ENCODE measurements at places on chromosomes 5 and 9.
A peak's percentile ranks its signal among the peaks of the same experiment; 100 is the strongest.

DNA sequence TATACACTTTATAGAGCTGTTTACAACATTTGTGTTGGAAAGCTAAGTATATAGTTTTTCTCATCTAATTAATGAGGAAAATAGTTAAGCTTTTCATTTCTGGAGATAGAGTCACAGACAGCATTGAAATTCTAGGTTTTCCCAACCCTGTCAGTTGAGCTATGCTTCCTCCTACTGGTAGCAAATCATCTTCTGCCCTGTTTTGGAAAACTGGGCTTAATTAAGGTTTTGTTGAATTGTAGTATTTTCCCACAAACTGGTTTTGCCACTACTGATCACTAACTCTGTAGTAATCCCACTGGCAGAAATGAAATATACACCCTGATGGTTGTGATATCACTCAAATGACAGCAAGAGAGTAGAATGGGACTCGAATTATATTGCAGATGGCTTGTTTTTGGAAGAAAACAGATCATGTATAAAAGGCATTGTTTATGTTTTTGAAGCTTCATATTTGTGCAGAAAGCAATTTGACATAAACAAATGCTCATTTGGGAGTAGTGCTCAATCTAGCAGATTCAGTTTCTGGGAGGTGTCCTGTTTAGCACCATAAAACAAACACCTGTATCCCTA, 46.6 kb downstream of the CD180 start:
- DNase-seq, result no peak

DNA sequence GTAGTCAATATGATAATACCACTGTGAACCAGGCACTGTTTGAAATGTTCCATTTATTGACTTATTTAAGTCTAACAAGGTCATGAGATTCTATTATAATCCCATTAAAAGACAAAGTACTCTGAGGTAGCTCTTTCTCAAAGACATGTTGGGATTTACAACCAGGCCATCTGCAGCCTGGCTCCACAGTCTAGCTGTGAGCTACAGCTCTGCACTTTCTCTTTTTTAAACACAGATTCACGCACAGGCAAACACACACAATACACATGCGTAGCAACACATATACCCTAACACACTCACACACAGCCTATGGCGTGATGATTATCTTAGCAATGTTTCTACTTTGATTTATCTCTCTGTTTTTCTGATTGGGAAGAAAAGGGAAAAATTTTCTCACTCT, 174.3 kb downstream of the PRR16 start:
- no peak for DNase-seq

- DNase-seq, result no peak
These were observed 30.5 kb downstream of the ADAMTS2 start for GRCh38 chr5:179314606-179315355.

DNA sequence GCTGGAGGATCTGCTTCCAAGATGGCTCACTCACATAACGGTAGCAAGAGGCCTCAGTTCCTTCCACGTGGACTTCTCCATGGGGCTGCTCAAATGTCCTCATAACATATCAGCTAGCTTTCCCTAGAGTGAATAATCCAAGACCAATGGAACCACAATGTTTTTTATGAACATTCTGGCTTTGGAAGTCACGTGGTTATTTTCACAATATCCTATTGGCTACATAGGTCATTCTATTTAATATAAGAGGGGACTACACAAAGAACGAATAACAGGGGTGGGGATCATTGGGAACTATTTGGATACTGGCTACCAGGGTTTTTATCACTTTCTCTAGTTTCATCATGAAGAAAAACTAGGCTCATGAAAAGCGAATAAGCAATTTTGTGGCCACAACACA, 81.4 kb downstream of the ZNF622 start:
- no peak for DNase-seq

- DNase-seq, result no peak
These were observed 23.5 kb downstream of the LMX1B start for GRCh38 chr9:126636983-126637798.

- DNase-seq, result no peak
These were observed 236.9 kb downstream of the CD180 start for GRCh38 chr5:66959653-66960052.

DNA sequence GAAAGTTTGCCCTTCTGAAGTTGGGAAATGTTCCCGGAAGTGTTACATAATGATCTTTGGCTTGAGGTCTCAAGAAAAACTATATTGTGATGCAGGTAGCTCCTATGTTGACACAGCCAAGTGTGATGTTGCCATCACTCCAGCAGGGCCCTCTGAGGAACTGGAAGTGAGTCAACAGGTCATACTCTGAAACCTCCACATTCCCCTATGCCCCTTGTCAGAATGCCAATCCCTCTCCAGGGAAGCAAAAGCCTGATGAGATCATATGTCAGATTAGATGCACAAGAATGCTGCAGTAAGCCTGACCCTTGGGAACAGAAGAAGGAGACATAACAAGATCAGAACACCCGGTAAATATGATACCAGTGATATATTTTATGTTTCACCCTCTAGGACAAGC, 66.8 kb upstream of the ITGA2 start:
- DNase-seq, result peak; percentile 97

- DNase-seq, result peak; percentile 99
These were observed 29.7 kb downstream of the ZNF462 start for GRCh38 chr9:106892632-106893031.

DNA sequence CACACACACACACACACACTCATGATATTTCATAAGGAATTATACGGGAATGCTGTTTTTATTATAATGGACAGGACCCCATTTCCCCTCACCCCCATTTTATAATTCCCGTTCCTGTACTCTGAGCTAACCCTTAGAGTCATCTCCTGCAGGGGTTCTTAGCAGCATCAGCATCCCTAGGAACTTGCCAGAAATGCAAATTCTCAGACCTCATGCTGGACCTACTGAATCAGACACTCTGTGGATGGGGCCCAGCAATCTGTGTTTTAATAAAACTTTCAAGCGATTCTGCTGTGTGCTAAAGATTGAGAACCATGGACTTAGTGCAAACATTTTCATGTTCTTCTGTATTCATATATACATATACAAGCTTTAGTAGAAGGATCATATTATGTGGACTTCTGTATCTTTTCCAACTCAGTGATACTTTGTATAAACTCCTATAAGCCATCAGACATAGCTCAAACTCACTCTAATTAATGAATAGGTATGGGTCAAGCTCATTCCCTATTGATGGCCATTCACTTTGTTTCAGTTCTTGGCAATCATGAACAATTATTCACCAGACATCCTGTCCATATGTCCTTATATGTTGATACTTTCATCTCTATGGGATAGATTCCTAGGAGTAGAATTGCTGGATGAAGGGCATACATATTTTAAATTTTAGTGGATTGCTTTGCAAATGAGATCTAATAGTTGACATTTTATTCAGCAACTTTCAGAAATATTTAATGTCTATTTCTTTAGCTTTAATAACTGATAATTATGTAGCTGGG, 65.5 kb downstream of the ARHGEF28 start:
- no peak for DNase-seq

GRCh38 chr9:34591248-34591916, 1.9 kb upstream of the CNTFR start:
- DNase-seq, result peak; percentile 56

- no peak for DNase-seq
These were observed 157.3 kb upstream of the GRAMD2B start for GRCh38 chr5:126265917-126266316.

- peak; percentile 64 for DNase-seq
These were observed 34.4 kb upstream of the MRPS30 start for GRCh38 chr5:44774279-44774880.

DNA sequence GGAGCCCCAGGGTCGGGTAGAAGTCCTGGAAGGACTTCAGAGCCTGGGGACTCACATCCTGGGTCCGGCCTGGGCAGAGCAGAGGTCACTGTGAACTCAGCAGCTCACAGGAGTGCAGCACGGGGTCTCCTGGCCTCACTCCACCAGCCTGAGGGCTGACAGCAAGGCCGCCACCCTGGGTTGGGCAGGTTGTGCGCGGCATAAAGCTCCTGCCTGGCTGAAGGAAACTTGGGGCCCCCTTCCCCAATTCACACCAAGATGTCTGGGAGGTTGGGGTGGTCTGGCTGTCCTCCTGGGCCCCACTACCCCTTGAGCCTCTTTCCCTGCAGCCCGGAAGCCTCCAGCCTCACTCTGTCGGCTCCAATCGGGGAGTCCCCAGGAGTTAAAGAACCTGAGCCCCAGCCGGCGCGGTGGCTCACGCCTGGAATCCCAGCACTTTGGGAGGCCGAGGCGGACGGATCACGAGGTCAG, 2.1 kb downstream of the LCN15 start:
- DNase-seq, result no peak

DNA sequence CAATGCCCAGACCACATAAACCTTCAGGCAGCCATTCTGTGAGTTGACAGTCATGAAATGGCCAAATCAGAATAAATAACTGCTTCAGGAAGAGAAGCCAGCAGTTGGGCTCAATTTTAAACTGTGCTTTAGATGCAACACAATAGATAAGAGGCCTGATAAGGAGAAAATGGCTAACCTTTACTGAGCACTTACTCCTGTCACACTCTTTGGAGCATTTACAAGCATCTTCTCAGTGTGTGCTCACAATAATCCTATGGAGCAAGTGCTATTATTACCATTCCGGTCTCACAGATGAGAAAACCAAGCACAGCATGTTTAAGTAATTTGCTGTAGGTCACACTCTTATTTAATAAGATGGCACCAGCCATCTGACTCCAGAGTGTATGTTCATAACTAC, 11.5 kb upstream of the SH3RF2 start:
- no peak for DNase-seq

GRCh38 chr5:19406576-19407365, 581.2 kb downstream of the CDH18 start:
- DNase-seq, result no peak

GRCh38 chr9:122121931-122122330, 28.8 kb upstream of the TTLL11 start:
- DNase-seq, result no peak

DNA sequence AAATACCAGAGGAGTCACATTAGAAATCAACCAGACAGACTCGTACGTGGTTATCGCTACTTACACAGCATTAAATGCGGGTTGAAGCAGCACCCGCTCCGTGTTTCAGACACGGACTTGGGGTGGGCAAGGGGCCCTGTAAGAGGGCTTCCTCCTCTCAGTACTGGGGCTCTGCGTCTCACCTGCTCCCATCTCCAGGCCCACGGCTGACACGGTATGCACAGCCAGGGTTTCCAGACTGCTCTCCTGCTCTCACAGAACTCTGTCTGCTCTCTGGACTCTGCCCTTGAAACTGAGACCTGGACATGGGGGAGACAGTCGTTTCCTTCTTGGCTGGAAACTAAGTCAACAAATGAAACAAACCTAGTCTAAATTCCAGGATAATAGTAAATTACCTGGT, 24.7 kb upstream of the RASGEF1C start:
- no peak for DNase-seq

DNA sequence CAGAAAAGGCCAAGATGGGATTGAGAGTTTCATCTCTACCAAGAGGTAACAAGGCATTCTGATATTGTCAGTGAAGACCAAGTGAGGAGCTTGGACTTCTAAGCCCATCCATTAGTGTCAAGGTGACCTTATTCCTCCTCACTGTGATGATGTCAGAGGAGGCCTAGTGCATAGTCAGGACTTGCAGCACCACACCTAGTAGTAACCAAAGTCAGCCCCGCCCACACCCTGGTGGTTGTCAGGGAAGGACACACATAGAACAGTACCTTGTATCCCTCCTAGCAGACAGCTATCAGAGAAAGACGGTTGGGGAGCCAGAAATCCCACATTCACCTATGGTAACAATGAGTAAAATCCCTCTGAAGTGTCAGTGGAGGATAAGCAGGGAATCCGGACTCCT, 111.7 kb downstream of the AP3B1 start:
- no peak for DNase-seq

DNA sequence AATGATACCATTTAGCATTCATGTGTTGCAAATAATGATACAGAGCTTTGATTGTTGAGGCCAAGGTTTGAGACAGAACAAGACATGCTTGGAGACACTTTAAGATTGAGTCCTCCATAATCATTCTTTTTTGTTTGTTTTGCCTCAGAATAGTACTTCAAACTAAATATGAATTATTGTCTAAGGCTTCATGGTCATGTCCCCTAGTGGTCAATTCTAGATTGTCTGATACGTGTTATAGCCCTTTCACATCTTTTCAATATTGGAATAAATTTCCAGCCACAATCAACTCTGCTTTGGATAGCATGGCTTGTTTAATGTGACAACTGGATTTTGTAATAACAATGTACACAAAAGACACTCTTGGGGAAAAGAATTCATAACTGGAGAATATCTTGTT, 64.2 kb downstream of the PRLR start:
- no peak for DNase-seq

All from SW 1271 (cell line).